COLO829 (cell line): ENCODE measurements at places on chromosomes 7 and 10.

DNA sequence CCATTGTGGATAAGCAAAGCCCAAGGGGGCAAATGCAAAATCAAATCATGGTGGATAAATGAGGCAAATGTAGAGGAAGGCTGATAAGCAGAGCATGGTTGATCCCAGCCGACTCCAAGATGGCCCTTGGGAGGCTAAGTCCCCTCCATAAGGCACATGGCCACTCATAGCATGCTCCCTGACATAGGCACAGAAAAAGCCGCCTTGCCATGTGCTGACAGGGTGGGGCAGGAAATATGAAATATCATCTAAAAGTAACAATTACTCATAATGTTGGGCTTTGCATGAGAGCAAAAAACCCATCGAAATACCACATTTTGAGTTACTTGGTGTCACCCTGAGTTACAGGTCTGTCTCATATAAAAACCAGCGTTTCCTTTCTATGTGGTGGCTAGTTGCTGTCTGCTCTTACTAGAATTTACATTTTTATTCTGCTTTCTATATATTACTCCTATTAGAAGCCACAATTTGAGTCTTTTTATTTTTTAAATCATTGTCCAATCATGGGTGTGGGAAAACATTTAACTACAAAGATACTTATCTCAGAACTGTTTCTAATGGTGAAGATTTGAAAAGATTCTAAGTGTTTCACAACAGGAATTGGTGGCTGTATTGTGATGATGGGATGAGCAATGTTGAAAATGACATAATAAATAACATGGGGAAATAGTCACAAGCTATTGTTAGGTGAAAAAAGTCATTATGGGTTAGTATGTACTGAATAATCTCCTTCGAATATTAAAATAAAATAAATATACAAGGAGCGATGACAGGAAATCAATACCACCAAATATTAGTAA lies 102.7 kb downstream of the CUBN start:
- no peak for DNase-seq

- no peak for DNase-seq
Observed at GRCh38 chr7:71290452-71290851, 158.5 kb downstream of the GALNT17 start.

DNA sequence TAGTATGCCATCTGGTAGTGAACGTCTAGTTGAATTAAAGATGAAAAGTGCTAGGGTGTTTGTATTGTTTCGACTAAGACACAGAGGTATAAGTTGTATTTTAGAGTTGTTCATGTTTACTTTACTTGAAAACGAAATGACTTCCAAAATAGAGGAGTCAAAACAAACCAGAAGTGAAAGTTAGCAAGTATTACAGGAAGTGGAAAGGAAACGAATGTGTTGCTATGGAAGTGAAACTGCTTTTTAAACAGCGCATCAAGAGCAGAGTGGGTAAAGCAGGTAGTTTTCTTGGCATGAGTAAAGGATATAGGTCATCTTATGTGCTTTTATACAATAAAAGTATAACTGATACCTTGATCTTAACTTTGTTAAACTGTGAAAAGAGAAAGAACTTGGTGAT lies 20.0 kb upstream of the GALNTL5 start:
- DNase-seq = no peak

GRCh38 chr7:94008537-94008936 lies 4.4 kb upstream of the BET1 start:
- DNase-seq = no peak

GRCh38 chr10:958856-959255 lies 27.4 kb upstream of the LARP4B start:
- no peak for DNase-seq

GRCh38 chr10:22541900-22542299 lies 172.5 kb downstream of the PIP4K2A start:
- DNase-seq = no peak

- no peak for DNase-seq
Observed at GRCh38 chr7:27345164-27345887, 102.7 kb downstream of the EVX1 start.

GRCh38 chr7:30699706-30700495 lies 17.6 kb upstream of the CRHR2 start:
- no peak for DNase-seq

DNA sequence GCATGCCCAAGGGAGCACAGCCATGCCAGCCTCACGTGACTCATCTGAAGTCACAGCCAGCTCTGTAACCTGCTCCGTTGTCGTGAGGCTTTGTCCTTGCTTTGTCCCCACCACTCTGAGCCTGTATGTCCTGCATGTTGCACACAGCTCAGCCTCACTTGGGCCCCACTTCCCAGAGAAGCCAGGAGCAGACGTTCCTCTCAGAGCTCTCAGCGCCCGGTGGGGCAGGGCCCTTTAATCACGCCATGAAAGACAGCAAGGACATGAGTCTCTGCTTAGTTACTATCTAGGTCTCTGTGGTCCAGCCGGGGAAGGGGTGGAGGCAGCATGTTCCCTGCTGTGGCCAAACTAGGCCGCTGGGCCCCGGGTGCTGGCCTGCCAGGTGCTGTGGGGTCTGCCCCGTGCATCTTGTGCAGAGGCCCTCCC lies 127.4 kb upstream of the FAM20C start:
- DNase-seq = no peak

DNA sequence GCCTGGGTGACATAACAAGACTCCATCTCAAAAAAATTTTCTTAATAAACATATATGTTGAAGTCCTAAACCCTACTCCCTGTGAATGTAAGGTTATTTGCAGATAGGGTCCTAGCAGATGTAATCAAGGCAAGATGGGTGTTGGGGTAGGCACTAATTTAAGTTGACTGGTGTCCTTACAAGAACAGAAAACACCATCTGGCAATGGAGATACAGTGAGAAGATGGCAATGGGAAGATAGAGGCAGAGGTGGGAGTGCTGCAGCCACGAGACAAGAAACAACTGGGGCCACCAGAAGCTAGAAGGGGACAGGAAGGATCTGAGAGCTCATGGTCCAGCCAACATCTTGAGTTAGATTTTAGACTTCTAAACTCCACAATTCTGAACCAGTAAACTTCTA lies 606.4 kb downstream of the CNTNAP2 start:
- no peak for DNase-seq

DNA sequence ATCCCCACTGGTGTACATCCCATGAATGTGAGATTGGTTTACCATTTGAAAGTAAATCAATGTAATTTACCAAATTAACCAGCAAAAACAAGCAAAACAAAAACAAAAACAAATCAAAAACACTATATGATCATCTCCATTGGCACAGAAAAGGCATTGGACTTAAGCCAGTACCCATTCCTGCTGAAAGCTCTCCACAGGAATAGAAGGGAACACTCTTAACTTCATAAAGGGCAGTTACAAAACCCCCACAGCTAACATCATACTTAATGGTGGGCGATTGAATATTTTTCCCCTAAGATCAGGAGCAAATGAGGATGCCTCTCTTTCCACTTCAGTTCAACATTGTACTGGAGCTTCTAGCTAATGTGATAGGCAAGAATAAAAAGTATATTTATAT lies 34.1 kb downstream of the PRKG1 start:
- DNase-seq = no peak
